ENCODE measurements at places on chromosomes 1 and 21. TPM values are rescaled to one million over a fixed set of nuclear protein-coding genes. Genes with fewer than 3 reads are reported as not detected.

NDUFS5 gene
- 256 TPM for total RNA-seq

DNA sequence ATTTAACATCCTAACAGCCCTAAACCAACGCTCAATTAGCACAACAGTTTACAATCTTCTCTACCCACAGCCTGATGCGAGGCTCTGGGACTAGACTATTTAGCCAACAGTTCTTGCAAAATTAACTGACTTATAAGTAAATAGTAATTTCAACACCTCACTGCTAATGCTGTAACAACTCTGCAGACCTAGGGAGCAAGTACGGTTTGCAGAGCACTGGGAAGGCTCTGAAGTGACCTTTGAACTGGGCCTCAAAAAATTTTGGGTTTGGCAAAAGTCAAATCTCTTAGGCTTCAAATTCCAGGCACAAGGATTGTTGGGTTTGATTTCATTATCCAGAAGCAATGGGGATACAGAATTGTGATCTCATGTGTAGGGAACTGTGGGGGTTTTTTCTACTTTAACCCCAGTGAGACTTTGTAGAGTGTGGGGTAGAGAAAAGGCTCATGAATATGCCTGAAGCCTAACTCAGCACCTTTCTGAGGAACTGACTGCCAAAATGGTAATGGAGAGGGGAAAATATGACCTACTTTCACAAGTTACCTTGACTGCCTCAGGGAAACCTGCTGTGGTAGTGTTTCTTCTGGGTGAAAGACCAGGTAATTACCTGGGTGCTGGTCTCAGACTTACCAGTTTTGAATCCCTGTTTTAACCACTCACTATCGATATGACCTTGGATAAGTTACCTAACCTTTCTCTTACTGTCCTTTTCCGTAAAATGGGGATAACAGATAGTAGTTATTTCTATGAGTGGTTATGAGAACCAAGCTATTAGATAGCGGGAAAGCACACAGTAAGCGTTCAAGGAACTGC, 889 bp upstream of the TXLNA start:
- no peak for DNase-seq

GRCh38 chr1:228478912-228479711, 8.1 kb upstream of the RNF187 start:
- DNase-seq: no peak

DNA sequence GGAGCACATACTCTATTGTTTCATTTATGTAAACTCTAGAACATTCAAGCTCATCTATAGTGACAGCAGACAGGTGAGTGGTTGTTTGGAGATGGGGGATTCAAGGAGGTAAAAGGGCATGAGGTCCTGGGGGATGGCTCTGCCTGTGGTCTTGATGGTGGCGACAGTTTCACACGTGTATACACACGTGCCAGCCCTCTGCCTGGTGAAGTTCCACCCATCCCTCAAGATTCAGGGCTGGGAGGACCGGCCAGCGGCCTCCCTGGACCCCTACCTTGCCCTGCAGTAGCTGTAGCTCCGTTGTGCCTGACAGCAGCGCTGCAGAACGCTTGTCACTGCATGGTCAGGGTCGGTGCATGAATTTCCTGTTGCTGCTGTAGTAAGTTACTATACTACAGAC, 38.9 kb upstream of the UTS2 start:
- DNase-seq: no peak

FAM131C gene
- total RNA-seq: 0.48 TPM

- no peak for DNase-seq
Measured at GRCh38 chr1:34266127-34266951, 89.6 kb downstream of the C1orf94 start.

TNFRSF4 gene
- total RNA-seq: 0.20 TPM

LHX8 gene
- not detected for total RNA-seq

- no peak for DNase-seq
Measured at GRCh38 chr1:8176279-8176678, 141.6 kb upstream of the SLC45A1 start.

- DNase-seq: no peak
Measured at GRCh38 chr1:87327376-87328271, 1.1 kb upstream of the LMO4 start.

GRCh38 chr21:45535341-45536081, 6.7 kb downstream of the SLC19A1 start:
- no peak for DNase-seq

DNA sequence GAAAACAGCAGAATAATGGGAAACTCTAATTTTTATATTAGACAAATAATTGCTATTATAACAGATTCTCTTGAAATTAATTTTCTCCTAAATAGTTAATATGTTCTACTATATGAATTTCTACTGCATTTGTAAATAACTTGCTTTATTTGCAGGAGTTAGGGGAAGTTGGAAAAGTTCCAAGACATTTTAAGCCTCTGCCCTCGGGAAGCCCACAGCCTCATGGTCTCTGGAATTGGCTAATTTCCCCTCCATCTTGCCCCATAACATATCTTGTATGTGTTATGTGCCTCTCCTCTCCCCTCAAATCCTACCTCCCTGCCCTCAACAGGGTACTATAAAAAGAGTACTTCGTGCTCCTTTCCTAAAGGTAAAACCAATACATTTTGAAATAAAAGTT, 271.4 kb upstream of the NR5A2 start:
- DNase-seq: no peak

DNA sequence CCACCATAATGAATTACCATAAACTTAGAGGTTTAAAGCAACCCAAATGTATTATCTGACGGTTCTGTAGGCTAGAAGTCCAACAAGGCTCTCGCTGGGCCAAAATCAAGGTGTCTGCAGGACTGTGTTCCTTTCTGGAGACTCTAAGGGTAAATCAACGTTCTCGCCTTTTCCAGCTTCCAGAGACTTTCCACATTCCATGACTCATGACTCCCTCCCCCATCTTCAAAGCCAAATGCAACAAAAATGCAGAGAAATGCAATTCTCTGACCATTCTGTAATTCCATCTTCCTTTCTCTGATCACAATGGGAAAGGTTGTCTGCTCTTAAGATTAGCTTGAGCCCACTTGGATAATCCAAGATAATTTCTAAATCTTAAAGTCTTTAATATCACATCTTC, 287.1 kb downstream of the LTN1 start:
- DNase-seq: no peak

- DNase-seq: no peak
Measured at GRCh38 chr1:162916407-162916806, 55.4 kb upstream of the CCDC190 start.

- no peak for DNase-seq
Measured at GRCh38 chr1:5311634-5312292, 657.4 kb downstream of the AJAP1 start.

C1QA gene
- not detected for total RNA-seq

PTGS2 gene
- not detected for total RNA-seq

PRAMEF15 gene
- not detected for total RNA-seq

GRCh38 chr21:27515676-27516075, 548.8 kb upstream of the ADAMTS5 start:
- no peak for DNase-seq

SSU72 gene
- 132 TPM for total RNA-seq

DNA sequence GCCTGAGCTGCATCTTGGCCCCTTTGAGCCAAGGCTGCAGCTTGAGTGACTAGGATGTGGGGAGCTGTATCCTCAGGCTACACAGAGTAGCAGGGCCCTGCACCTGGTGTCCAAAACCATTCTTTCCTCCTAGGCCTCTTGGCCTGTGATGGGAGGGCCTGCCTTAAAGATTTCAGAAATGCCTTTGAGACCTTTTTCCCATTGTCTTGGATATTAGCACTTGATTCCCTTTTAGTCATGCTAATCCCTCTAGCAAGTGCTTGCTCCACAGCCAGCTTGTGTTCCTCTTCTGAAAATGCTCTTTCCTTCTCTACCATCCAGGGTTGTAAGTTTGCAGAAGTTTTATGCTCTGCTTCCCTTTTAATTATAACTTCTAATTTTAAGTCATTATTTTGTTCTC, 21.7 kb upstream of the KIRREL1 start:
- no peak for DNase-seq

GRCh38 chr1:69919129-69919921, 286.1 kb downstream of the LRRC40 start:
- no peak for DNase-seq

GRCh38 chr1:64508629-64509028, 38.7 kb downstream of the CACHD1 start:
- no peak for DNase-seq

DNA sequence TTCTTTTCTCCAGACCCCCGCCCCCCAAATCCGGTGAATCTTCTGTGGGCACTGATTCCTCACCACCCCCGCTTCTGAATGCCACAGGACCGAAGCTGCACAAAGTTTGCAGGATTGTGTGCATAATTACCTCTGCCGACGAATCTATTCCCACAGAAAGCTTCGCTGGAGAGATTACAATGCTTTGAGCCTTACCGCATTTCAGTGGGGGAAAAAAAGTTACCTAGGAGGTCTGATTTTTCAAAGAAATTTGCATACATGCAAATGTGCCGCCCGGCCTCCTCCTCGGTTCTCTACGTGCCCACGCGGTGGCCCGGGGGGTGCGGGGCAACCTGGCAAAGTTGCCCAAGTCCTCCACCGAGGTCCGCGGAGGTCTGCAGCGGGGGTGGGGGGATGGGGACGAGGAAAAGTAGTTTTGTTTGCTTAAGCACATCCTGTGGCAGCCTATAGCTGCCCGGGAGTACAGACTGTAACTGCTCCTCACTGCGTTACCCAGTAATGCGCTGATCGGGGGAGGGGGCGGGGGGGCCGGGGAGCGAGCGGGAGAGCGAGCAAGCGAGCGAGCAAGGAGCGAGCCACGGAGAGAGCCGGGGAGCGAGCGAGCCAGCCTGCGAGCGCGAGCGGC, 563 bp upstream of the NFIA start:
- no peak for DNase-seq

LPGAT1 gene
- 30.3 TPM for total RNA-seq

DNA sequence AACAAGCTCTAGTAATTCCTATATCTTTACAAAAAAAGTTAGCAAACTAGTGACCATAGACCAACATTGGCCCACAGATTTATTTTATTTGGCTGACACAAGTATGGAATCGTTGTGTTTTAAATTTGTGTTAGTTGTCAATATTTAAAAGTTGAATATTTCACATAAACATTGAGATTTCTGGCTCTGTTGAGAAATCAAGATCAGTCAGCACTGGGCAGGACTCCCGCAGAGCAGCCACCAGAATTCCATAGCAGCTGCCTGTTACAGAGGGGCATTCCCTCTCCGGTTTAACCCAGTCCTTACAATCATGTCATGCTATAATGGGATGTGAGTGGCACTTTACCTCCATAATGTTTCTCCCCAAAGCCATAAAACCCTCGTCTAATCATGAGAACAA, 79.2 kb upstream of the NRIP1 start:
- no peak for DNase-seq

SLC6A9 gene
- 20.9 TPM for total RNA-seq

GRCh38 chr1:110643879-110644472, 30.8 kb downstream of the KCNA3 start:
- DNase-seq: no peak

DNA sequence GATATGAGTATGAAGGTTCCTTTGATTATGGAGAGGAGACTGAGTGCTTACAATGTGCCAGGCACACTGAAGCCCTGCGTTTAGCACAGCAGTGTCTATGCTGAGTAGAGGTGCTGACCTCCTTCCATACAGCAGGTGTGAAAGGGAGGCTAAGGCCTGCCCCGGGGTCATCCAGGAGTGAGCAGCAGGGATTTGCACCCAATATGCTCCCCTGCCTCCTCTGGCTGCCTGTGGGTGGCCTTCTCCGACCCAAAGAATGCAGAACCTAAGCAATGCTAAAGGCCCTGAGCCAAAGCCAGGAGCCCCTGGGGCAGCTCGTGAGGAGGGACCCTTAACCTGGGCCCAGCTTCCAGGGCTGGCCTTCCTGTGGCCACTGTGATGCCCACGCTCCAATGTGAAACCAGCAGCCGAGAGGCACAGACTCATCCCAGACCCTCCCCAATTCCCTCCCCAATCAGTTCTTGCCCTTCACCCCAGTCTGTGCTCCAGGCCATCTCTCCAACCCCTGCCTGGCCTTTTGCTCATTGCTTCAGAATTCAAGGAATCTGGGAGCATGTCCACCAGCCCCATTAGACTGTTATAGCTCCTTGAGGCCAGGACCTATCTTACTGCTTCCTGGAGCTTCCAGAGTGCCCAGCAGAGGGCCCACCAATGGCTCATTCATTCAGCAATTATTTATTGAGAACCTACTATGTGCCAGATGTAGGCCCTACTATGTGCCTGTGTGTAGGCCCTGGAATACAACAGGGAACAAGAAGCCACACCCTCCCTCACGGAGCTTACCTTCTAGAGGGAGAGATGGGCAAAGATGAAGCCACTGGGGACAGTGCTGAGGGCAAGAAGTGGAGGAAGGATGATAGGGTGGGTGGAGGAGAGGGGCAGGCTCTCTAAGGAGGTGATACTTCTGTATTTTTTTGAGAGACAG, 53.3 kb downstream of the TAS1R2 start:
- no peak for DNase-seq

DNA sequence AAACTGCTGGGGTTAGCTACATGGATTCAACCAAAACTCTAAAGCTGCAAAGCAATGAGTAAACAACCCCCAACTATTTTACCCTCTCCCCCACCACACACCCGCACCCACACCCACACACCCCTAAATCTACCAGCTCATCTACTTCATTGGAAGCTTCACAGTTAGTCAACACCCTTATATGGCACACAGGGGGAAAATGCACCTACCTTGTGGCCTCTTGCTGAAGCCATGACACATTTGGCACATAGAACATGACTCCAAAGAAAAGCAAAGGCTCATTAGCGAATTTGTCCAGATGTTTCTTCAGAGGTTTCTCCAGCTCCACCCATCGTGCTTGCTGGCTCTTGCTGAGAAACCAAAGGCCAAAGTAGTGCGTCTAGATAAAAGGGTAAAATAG, 99.8 kb downstream of the PTPN14 start:
- no peak for DNase-seq

DNA sequence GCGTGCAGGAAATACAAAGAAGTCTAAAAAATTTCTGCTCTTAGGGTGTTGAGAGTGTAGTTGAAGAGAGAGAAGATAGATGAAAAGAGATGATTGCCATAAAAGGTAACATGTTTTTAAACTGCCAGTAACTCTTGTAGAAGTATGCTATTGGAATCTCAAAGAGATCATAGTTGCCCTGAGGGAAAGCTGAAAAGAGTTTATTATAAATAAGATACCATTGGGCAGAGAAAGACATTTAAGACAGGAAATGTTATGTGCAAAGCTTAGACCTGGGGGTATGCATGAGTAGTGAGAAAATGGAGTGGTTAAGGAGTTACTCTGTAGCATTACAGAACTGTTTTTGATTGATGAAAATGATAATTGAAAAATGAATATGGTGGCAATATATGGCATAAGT, 17.6 kb downstream of the GABPA start:
- no peak for DNase-seq

C1orf53 gene
- 3.1 TPM for total RNA-seq

GRCh38 chr1:17119076-17119772, at the start of gene PADI2:
PADI2 (minus strand) TSS chr1:17119451; CDS start chr1:17119371, 80 bp downstream.
- peak; percentile 53 for DNase-seq

- no peak for DNase-seq
Measured at GRCh38 chr1:164423136-164423535, 135.8 kb upstream of the PBX1 start.

DNA sequence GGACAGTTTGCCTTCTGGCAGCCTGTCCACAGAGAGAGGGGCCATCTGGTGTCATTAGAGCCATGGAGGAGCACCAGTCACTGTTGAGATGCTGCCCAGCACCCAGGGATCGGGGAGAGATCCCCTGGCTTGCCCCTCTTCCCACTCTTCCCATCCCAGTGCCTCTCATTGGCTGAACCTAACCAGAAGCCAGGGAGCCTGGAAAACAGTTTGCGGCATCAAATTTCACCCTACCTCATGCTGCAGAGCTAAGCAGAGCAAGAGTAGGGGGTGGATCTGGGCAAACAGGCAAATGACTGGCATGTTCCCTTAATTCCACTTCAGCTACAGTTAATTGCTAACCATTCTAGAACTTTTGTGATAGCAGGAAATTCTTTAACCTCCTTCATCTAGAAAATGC, 19.1 kb downstream of the TRAF5 start:
- no peak for DNase-seq

GRCh38 chr1:12434174-12434573, 183.8 kb downstream of the DHRS3 start:
- no peak for DNase-seq
